ENCODE measurements at places on chromosomes 7 and 10. TPM values are rescaled to one million over a fixed set of nuclear protein-coding genes. Genes with fewer than 3 reads are reported as not detected.

The GIMAP4 gene
- 65.4 TPM for polyA plus RNA-seq

The OR6V1 gene
- not detected for polyA plus RNA-seq

The CTAGE15 gene
- polyA plus RNA-seq = 1.6 TPM

The PARP12 gene
- 27.0 TPM for polyA plus RNA-seq

The VKORC1L1 gene
- 37.7 TPM for polyA plus RNA-seq

The EMX2 gene
- 0.60 TPM for polyA plus RNA-seq

The C10orf67 gene
- 0.39 TPM for polyA plus RNA-seq

The LRMDA gene
- 19.1 TPM for polyA plus RNA-seq

The MAP3K8 gene
- polyA plus RNA-seq = 8.6 TPM

The AGBL3 gene
- 8.7 TPM for polyA plus RNA-seq

The YKT6 gene
- polyA plus RNA-seq = 59.3 TPM

The PNLIPRP1 gene
- 0.15 TPM for polyA plus RNA-seq

The CFAP58 gene
- polyA plus RNA-seq = 2.0 TPM

The ADAM8 gene
- polyA plus RNA-seq = 2.6 TPM

The LIPJ gene
- polyA plus RNA-seq = 0.22 TPM

The BTBD16 gene
- not detected for polyA plus RNA-seq

The CPA5 gene
- 0.74 TPM for polyA plus RNA-seq

The ZNF12 gene
- 33.7 TPM for polyA plus RNA-seq
